ENCODE measurements at places on chromosomes 4 and X. TPM values are rescaled to one million over a fixed set of nuclear protein-coding genes. Genes with fewer than 3 reads are reported as not detected.

Gene F9
- not detected for total RNA-seq

DNA sequence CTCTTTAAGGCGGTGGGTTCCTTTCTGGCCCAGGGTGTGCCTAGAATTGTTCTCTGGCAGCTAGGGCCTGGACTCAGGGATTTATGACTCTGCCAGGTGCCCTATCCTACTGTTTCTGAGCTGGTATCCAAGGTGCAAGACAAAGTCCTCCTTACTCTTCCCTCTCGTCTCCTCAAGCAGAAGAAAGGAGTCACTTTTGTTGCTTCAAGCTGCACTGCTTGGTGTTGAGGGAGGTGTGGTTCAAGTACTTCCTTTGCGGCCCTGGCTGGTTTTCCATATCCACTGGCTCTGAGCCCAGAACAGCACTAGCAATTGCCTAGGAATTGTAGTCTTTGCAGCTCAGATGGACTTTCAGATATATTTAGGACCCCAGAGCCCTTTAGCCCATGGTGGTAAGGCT is 39.3 kb downstream of the RTL3 start:
- no peak for DNase-seq
- no peaks in the 10 kb centered on the region for H3K36me3 ChIP-seq
- H3K4me3 ChIP-seq, result no peak overlapping the region
- no peak overlapping the region for H3K27ac ChIP-seq
- H3K27me3 ChIP-seq, result peaks cover 2% of the 10 kb centered on the region
- H3K4me1 ChIP-seq, result peaks cover 18% of the 10 kb centered on the region

Gene TMEM35A
- 1.8 TPM for total RNA-seq

Gene TMPRSS11B
- total RNA-seq, result not detected

DNA sequence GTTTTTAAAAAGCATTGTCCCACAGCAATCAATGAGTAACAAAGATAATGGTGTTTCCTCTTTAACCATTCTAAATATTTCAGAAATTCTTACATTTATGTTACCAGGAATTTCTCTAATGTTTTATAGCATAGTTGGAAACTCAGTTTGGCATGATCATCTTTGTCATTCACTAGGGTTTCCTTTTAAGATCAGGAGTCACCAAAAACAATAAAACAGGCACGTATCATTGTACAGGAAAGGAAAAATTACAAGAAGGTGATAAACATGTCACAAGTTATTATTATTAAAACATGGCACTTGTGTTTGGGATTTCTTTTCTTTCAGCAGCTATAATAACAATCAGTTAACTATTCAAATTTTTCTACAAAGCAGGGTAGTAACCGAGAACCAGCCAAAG is 84.0 kb downstream of the SLC10A7 start:
- no peaks in the 10 kb centered on the region for H3K27me3 ChIP-seq
- H3K36me3 ChIP-seq, result peaks cover 4% of the 10 kb centered on the region
- peaks cover 17% of the 10 kb centered on the region for H3K4me1 ChIP-seq
- no peak overlapping the region for H3K27ac ChIP-seq
- DNase-seq, result no peak

- no peak overlapping the region for H3K4me3 ChIP-seq
- H3K4me1 ChIP-seq, result no peaks in the 10 kb centered on the region
- no peak for DNase-seq
- H3K27ac ChIP-seq, result no peak overlapping the region
- no peaks in the 10 kb centered on the region for H3K36me3 ChIP-seq
- no peaks in the 10 kb centered on the region for H3K27me3 ChIP-seq
These were observed 19.6 kb downstream of the ATP2B3 start for GRCh38 chrX:153537080-153537479.

DNA sequence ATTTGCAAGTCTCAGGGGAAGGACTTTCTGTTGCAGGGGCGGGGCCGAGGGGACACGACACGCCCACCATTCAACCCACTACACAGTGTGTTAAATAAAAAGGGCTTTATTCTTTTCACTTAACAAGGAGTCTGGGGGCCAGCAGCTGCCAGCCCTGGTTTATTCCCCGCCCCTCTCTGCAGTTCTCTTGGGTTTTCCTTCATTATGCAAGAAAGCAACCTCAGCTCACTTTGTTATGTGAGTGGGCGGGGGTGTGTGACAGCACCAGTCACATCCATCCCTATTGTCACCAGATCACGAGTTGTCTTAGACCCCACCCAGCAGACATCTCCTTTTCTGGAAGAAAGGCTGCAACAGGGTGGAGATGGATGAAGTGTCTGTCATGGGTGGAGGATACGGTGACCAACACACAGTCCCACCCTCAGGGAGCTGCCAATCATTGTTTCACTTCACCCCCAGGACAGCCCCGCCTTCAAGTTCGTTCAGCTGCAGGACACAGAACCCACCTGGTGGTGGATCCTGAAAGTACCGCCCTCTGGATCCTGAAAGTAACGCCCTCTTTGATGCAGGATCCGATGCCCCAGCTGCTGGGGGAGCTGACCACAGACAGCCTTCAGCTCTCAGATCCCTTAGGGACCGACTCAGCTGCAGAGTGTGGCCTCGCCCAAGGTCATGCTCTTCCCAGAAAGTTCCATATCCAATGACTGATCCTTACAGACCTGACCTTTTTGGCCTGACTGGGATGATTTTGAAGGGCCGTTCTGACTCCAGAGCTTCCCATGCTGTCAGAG is 79.6 kb downstream of the SMIM20 start:
- no peak overlapping the region for H3K4me3 ChIP-seq
- peaks cover 1% of the 10 kb centered on the region for H3K4me1 ChIP-seq
- no peak for DNase-seq
- no peaks in the 10 kb centered on the region for H3K36me3 ChIP-seq
- no peaks in the 10 kb centered on the region for H3K27me3 ChIP-seq

Gene ABCG2
- not detected for total RNA-seq

- no peak for DNase-seq
- H3K27me3 ChIP-seq, result no peaks in the 10 kb centered on the region
- no peak overlapping the region for H3K27ac ChIP-seq
- H3K36me3 ChIP-seq, result no peaks in the 10 kb centered on the region
These were observed 246.8 kb upstream of the NWD2 start for GRCh38 chr4:36997727-36998126.

- H3K27ac ChIP-seq, result peak within 1 kb of the TSS; percentile 94
- H3K4me3 ChIP-seq, result peak within 1 kb of the TSS; percentile 82
These were observed at the start of the genes APOO and CXorf58 for GRCh38 chrX:23907498-23908218. Gene APOO, minus strand, starts transcription at chrX:23907938. Its CDS starts 236 bp downstream, at chrX:23907702. Gene CXorf58, plus strand, starts transcription at chrX:23908006. Its CDS starts 2,297 bp downstream, at chrX:23910303.

DNA sequence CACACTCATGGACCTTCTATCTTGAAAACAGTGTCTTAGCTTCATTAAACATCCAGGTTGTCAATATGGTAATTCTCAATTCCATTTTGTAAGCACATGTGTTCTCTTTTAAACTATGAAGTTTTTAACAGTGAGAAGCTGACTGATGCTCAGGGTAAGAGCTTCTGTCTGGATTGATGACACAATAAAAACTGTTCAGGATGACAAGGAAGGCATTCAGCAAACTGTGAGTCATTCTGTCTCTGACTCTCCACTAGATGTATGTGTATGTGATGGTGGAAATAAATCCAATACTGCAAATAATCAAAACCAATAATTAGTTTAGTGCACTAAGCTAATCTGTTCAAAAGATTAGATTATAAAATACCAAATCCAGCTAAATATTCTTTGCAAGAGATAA is 115.3 kb upstream of the ARX start:
- DNase-seq, result no peak
- H3K36me3 ChIP-seq, result no peaks in the 10 kb centered on the region
- peaks cover 17% of the 10 kb centered on the region for H3K27me3 ChIP-seq
- H3K4me3 ChIP-seq, result no peak overlapping the region
- H3K4me1 ChIP-seq, result no peaks in the 10 kb centered on the region

Gene RIBC1
- 0.47 TPM for total RNA-seq

Gene LINC00632
- total RNA-seq, result 266 TPM

- H3K36me3 ChIP-seq, result peaks cover 4% of the 10 kb centered on the region
- H3K27ac ChIP-seq, result no peak overlapping the region
- no peaks in the 10 kb centered on the region for H3K27me3 ChIP-seq
- no peak for DNase-seq
These were observed 99.5 kb upstream of the MXRA5 start for GRCh38 chrX:3445806-3446490.

- DNase-seq, result no peak
- no peak overlapping the region for H3K4me3 ChIP-seq
- peaks cover 49% of the 10 kb centered on the region for H3K27me3 ChIP-seq
These were observed 79.8 kb downstream of the IQCM start for GRCh38 chr4:149735796-149736195.

Gene CSAG3
- not detected for total RNA-seq

DNA sequence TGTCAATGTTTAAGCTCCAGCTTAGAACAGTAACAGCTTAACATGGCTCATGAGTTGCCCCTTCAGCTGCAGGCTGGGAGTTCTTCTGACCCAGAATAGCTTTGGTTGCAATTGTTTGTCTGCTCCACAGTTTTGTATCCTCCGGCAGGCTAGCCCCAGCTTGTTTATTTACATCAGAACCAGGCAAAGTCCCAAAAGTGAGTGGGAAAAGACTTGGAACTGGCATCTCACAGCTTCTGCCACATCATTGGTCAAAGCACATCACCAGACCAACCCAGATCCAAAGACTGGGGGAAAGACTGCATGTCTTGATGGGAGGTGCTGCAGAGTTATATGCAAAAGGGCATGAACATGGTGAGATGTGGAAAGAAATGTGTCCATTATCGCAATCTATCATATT is 231.2 kb upstream of the CPEB2 start:
- no peak overlapping the region for H3K4me3 ChIP-seq
- no peak for DNase-seq
- no peak overlapping the region for H3K27ac ChIP-seq
- H3K36me3 ChIP-seq, result no peaks in the 10 kb centered on the region

DNA sequence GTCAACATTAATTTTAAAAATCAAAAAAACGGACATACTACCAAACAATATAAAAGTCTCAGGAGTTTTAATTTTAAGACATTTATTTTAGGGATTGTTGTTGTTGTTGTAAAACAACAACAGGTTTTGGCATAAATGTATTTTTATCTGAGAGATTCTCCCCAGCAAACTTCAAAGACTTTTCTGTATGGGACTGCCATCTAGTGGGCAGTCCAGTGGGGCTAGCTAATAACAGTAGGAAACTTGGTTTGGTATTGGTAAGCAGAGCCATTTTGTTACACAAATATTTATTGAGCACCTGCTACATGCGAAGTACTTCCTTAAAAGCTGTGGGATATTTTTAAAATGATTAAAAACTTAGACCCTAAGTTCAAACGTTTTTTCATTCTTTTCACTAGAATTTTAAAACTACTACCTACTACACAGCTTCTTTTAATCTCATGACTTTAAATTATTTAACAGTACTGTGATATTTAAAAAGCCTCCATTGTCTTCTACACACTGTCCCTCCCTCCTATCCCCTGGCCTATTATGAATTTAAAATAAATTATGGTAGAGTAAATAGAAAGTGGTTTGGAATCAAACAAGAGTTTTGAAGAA is 1028.4 kb upstream of the INTU start:
- H3K27ac ChIP-seq, result no peak overlapping the region
- no peaks in the 10 kb centered on the region for H3K27me3 ChIP-seq
- peaks cover 8% of the 10 kb centered on the region for H3K4me1 ChIP-seq
- no peaks in the 10 kb centered on the region for H3K36me3 ChIP-seq

DNA sequence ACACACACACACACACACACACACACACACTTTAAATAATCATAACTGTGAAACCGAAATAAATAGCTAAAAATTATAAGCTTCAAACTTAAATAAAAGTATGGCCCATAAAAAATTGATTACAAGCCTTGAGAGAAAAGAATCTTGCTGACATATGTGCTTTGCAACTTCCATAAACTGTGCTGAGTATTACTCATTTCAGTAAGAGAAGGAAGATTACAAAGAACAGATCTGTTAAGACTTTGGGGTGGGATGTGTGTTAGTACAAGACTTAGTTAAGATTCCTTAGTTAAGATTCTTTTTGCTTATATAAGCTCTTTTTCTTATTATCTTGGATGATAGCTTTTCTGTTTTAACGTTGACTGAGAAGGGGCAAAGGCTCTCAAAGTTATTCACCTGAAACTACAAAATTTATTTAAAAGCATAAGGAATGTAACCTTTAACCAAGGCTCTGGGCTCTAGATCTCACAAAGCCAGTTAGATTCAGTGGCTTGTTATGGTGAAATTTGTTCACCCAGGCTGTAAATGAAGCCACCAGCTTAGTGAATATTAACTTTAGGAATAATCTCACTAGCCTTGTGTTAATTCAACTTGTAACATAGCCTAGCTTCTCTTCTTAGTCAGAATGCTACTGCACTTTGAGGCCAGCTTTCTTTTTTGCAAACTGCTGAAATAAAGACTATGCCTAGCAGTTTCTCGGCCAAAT is 58.2 kb downstream of the ARSJ start:
- H3K4me1 ChIP-seq, result peaks cover 63% of the 10 kb centered on the region
- H3K27me3 ChIP-seq, result no peaks in the 10 kb centered on the region
- peaks cover 5% of the 10 kb centered on the region for H3K36me3 ChIP-seq
- H3K27ac ChIP-seq, result peak overlapping the region; percentile 83
- H3K4me3 ChIP-seq, result no peak overlapping the region
- DNase-seq, result no peak

DNA sequence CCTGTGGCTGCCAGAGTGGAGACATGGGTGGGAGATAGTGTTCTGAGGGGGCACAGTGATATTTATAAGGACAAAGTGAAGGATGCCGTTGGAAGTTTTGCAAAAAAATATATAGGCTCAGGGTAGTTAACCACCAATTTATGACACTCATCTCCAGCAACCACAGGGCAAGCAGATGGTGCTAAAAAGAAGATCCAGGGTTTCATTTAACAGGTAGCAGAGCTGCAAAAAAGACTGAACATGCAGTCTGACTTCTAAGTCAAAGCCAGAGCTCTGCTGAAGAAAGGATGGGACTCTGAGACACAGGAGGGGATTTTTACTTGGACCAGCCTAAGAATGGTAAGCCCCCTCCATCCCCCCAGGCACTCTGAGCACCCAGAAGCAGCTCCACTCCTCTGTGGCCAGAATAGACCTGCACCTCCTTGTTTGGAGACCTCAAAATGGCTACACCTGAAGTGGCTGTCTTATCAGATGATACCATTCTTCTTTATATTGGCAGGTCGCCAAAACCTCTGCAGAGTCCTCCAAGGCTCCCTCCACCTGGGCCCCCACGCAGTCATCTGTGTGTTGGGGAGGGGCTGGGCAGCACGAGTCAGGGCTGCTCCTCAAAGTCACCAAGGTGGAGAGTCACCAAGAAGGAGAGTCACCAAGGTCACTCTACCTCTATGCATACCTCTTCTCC is 161.4 kb upstream of the FAM9B start:
- H3K4me3 ChIP-seq, result no peak overlapping the region
- H3K36me3 ChIP-seq, result no peaks in the 10 kb centered on the region
- no peaks in the 10 kb centered on the region for H3K27me3 ChIP-seq
- H3K27ac ChIP-seq, result no peak overlapping the region
